Activated naive CD8-positive, alpha-beta T cell treated with anti-CD3 and anti-CD28 coated beads, Interleukin-2, amount 10 ng/mL, durations not matched to agents 7 days and 5 days (primary cell): ENCODE measurements at places on chromosomes 6 and 20.

- H3K27ac ChIP-seq, result no peak overlapping the region
- H3K36me3 ChIP-seq, result peaks cover 4% of the 10 kb centered on the region
- H3K4me1 ChIP-seq, result peaks cover 12% of the 10 kb centered on the region
- no peak for DNase-seq
- no peaks in the 10 kb centered on the region for H3K27me3 ChIP-seq
- no peak overlapping the region for H3K4me3 ChIP-seq
These were observed 25.1 kb downstream of the ACOT13 start for GRCh38 chr6:24692003-24692402.

GRCh38 chr6:153172815-153173214 lies 41.7 kb upstream of the RGS17 start:
- H3K36me3 ChIP-seq, result no peaks in the 10 kb centered on the region
- H3K4me1 ChIP-seq, result no peaks in the 10 kb centered on the region
- no peak overlapping the region for H3K4me3 ChIP-seq
- no peak for DNase-seq
- H3K27me3 ChIP-seq, result no peaks in the 10 kb centered on the region
- no peak overlapping the region for H3K27ac ChIP-seq

DNA sequence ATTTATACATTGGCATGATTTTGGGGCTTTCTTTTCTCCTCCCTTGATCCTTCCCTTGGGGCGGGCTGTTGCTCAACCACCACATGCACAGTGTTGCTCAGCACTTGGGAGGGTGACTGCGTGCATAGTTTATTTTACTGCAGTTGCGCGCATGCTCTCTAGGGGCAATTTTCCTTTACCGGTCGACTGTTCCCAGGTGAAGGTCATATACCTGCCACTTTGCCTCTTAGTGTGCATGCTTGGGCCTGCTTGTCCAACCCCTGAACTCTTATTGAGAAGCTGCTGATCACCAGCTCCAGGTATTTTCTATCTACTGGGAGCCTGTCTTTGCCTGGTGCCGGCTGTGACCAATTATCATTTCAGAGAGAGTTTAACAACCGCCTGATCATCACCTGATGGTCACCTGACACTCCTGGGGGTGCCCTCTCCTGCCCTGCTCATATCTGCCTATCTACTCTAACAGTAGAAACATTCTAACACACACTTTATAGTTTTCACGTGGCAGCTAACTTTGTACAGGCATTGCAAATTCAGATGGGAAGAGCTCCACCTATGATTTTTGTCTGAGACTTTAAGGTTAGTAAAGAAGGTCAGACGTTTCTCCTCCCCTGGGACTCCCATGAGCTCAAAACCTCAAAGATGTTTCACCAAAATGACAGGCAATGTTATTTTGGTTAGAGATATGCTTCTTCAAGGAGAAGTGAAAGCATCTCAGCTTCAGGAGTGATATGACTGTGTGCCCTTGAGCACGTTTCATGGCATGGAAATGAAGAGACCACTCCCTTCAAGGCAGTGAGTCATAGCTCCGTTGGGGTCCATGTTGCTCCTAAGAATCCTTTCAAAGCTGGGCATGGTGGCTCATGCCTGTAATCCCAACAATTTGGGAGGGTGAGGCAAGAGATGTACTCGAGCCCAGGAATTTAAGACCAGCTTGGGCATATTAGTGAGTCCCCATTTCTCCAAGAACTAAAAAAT lies 227.5 kb upstream of the MYLIP start:
- H3K4me1 ChIP-seq, result peaks cover 12% of the 10 kb centered on the region
- H3K27me3 ChIP-seq, result no peaks in the 10 kb centered on the region
- no peak for DNase-seq
- H3K4me3 ChIP-seq, result peak overlapping the region; percentile 35
- H3K27ac ChIP-seq, result peak overlapping the region; percentile 52

- H3K4me3 ChIP-seq, result no peak overlapping the region
- DNase-seq, result no peak
- H3K27ac ChIP-seq, result no peak overlapping the region
- H3K27me3 ChIP-seq, result no peaks in the 10 kb centered on the region
These were observed 89.0 kb downstream of the RREB1 start for GRCh38 chr6:7196685-7197283.

DNA sequence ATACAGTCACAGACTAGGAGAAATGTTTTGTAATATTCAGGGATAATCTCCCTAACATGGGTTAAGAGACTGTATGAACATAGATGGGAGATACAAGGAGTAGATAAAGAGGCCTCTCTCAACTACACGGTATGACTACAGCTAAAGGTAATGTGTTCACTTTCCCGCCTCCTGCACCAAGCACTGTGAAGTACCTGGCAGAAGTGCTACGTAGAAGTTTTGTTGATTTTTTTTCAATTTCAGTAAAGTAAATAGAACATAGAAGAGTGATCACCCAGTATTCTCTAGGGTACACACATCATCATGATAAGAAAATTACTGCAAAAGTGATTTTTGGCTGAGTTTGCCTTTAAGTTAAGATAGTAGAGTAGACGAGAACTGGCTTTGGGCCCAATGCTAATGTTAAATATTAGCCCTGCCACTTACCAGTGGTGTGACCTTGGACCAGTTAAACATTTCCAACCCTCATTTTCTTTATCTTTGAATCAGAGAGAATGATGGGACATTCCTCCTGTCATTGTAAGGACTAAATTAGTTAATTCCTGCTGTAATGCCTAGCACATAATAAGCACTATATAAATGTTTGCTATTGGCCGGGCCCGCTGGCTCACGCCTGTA lies 183.6 kb downstream of the COL9A1 start:
- H3K27ac ChIP-seq, result no peak overlapping the region
- H3K36me3 ChIP-seq, result no peaks in the 10 kb centered on the region
- no peak overlapping the region for H3K4me3 ChIP-seq
- H3K4me1 ChIP-seq, result no peaks in the 10 kb centered on the region

DNA sequence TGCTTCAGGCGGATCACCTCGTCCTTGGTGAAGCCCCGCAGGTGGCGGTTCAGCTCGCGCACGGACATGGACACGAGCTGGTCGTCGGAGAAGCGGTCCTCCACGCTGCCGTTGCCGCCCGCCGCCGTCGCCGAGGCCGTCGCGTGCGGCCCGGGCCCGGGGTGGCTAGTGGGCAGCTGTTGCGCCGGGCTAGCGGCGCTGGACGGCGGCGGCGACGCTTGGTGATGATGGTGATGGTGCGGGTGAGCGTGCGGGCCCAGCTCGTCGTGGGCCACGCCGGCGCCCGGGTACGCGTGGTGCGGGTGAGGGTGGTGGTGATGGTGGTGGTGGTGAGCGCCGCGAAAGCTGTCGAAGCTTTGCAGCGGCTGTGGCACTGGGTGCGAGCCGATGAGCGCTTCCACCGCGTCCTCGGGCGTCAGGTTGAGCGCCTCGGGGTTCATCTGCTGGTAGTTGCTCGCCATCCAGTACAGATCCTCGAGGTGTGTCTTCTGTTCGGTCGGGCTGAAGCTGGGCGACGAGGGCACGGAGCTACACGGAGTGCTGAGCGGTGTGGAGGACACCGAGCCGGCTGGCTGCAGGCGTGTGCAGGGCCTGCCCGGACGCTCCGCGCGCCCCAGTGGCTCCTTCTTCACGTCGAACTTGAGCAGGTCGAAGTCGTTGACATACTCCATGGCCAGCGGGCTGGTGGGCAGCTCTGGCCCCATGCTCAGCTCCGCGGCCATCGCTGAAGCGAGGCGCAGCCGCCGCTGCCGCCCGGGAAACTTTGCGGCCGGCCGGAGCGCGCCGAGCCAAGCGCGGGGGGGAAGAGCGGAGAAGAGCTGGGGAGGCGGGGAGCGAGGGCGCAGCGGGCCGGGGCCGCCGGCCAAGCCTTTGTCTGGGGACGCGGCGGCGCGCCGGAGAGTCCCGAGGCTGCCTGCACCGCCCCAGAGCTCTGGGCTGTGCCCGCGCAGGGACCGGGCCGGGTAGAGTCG lies 622 bp downstream of the MAFB start:
- H3K4me3 ChIP-seq, result peak overlapping the region; percentile 57
- peaks cover 12% of the 10 kb centered on the region for H3K4me1 ChIP-seq
- DNase-seq, result no peak
- peaks cover 92% of the 10 kb centered on the region for H3K27me3 ChIP-seq
- no peak overlapping the region for H3K27ac ChIP-seq

GRCh38 chr20:57682184-57683101 lies 27.4 kb downstream of the PMEPA1 start:
- peaks cover 2% of the 10 kb centered on the region for H3K27me3 ChIP-seq
- no peaks in the 10 kb centered on the region for H3K36me3 ChIP-seq
- H3K4me1 ChIP-seq, result peaks cover 18% of the 10 kb centered on the region
- H3K4me3 ChIP-seq, result no peak overlapping the region
- no peak for DNase-seq
- H3K27ac ChIP-seq, result no peak overlapping the region

- no peaks in the 10 kb centered on the region for H3K4me1 ChIP-seq
- H3K36me3 ChIP-seq, result no peaks in the 10 kb centered on the region
- H3K4me3 ChIP-seq, result no peak overlapping the region
- DNase-seq, result no peak
These were observed 90.2 kb upstream of the TOX2 start for GRCh38 chr20:43824309-43825050.

- no peaks in the 10 kb centered on the region for H3K4me1 ChIP-seq
- no peak for DNase-seq
- H3K27ac ChIP-seq, result no peak overlapping the region
- no peak overlapping the region for H3K4me3 ChIP-seq
- peaks cover 1% of the 10 kb centered on the region for H3K36me3 ChIP-seq
- H3K27me3 ChIP-seq, result no peaks in the 10 kb centered on the region
These were observed 20.5 kb upstream of the TIAM2 start for GRCh38 chr6:154974485-154975149.
